Right lung (tissue), 10 donors: ENCODE measurements at places on chromosomes 1 and 21. TPM values are rescaled to one million over a fixed set of nuclear protein-coding genes. Genes with fewer than 3 reads are reported as not detected.

GRCh38 chr1:34839526-34840305 is 19.8 kb downstream of the SMIM12 start:
- no peak for DNase-seq

- no peak for DNase-seq
Measured at GRCh38 chr1:244393604-244394176, 58.0 kb downstream of the ADSS2 start.

DNA sequence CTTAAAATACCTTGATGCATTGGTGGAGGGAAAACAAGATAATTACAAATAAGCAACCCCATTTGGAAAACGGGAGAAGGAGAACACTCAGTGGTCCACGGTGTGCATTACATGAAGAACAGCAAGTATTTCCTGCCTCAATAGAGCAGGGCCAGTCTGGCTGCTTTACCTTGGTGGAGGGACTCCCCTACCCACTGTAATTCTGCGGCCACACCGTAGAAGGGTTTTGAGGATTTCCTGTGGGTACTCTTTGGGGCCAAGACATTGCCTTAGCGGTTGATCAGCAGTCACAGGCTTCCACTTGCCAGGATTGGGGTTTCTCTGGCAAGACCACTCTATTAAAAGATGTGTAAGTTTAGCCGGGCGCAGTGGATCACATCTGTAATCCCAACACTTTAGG is 16.3 kb upstream of the TMEM54 start:
- DNase-seq, result no peak

ORC1 gene
- polyA plus RNA-seq, result 7.9 TPM

- DNase-seq, result no peak
Measured at GRCh38 chr1:112304612-112305011, 91.4 kb upstream of the CTTNBP2NL start.

DNA sequence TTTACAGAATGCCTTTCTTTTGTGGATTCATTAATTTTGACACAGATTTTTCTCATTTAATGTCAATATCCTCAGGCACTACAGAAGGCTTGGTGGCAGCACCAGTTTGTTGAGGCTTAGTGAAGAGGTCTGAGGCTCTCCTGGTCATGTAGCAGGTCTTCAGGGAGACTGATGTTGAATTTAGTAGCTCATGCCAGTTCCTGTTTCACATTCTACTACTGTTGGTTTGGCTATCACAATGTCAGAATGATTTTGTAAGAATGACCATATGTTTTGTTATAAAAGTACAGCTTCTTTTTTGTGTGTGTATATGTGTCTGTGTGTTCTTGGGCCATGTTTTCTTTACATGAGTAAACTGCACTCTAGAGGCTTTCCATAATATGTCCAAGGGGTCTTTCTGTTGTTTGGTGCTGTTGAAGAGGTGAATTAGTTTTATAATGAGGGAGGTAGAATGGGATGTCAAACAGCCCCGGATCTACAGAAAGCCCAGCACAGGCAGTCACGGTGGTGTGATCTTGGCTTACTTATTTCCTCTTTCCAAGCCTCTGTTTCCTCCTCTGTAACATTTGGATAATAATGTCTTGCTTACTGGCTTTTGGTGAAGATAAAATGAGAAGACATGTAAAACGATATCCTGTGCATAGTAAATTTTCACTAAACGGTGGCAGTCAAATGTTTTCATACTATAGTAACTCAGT is 32.0 kb downstream of the C1orf21 start:
- DNase-seq, result no peak
